Thoracic aorta (tissue), 2 donors: ENCODE measurements at places on chromosomes 2 and 18. TPM values are rescaled to one million over a fixed set of nuclear protein-coding genes. Genes with fewer than 3 reads are reported as not detected.
A peak's percentile ranks its signal among the peaks of the same experiment; 100 is the strongest.

- H3K27me3 ChIP-seq = peaks cover 6% of the 10 kb centered on the region
- H3K4me1 ChIP-seq = peaks cover 10% of the 10 kb centered on the region
- no peak for DNase-seq
- H3K4me3 ChIP-seq = no peak overlapping the region
- H3K27ac ChIP-seq = no peak overlapping the region
- H3K36me3 ChIP-seq = no peaks in the 10 kb centered on the region
Observed at GRCh38 chr2:205929246-205929942, 156.6 kb downstream of the INO80D start.

DNA sequence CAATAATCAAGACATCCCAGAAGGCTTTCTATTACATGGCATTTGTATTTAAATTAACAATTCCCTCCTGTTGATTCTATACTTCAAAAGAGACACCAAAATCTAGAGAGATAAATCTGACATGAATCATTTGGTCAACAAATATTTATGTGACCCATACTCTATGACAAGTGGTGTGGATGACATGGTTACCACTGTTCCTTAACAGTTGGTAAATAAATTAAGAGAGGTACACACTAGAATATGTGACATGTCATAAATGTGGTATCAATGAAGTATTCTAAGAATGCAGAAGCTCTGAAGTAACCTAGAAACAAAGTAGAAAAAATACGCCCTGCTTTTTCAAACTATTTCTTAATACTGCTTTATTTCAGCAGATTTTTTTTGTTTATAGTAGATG is 255.4 kb downstream of the EXOC6B start:
- no peak for DNase-seq
- no peaks in the 10 kb centered on the region for H3K27me3 ChIP-seq
- H3K4me1 ChIP-seq = no peaks in the 10 kb centered on the region
- no peaks in the 10 kb centered on the region for H3K36me3 ChIP-seq

LIMS3 gene
- total RNA-seq = 43.6 TPM

GRCh38 chr2:100976061-100976460 is 26.0 kb upstream of the RPL31 start:
- DNase-seq = no peak
- no peaks in the 10 kb centered on the region for H3K27me3 ChIP-seq
- H3K27ac ChIP-seq = no peak overlapping the region
- H3K4me3 ChIP-seq = no peak overlapping the region

GRCh38 chr2:174024524-174025270 is 59.5 kb upstream of the SP3 start:
- H3K36me3 ChIP-seq = no peaks in the 10 kb centered on the region
- peak overlapping the region; percentile 67 for H3K27ac ChIP-seq
- H3K27me3 ChIP-seq = no peaks in the 10 kb centered on the region
- H3K4me1 ChIP-seq = peaks cover 38% of the 10 kb centered on the region

CD302 gene
- 110 TPM for total RNA-seq

DNA sequence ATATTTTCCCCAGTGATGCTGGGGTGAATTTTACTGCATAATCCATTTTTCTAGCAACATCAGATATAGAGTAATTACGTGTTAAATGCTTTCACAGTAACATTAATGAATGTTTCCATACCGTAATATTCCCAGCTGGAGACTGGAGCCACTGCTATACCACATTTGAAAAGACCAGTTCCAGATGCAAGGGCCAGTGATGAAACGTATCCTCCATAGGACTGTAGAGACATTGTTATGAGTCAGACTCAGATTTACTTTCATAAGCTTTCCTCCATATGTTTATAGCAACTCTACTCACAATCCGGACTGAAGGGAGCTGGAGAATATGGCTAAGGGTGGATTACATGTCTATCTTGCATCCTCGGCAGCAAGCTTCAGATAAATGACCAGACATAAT is 22.7 kb upstream of the GCG start:
- no peak overlapping the region for H3K4me3 ChIP-seq
- no peak overlapping the region for H3K27ac ChIP-seq
- no peaks in the 10 kb centered on the region for H3K4me1 ChIP-seq
- no peaks in the 10 kb centered on the region for H3K36me3 ChIP-seq
- no peak for DNase-seq

- peaks cover 13% of the 10 kb centered on the region for H3K4me1 ChIP-seq
- H3K27ac ChIP-seq = peak within 1 kb of the TSS; percentile 86
- peak within 1 kb of the TSS; percentile 72 for H3K4me3 ChIP-seq
- DNase-seq = peak; percentile 74
Observed at GRCh38 chr2:74472086-74472944, at the start of gene MRPL53. Gene MRPL53, minus strand, starts transcription at chr2:74472680. Its CDS starts 20 bp downstream, at chr2:74472660.

DNA sequence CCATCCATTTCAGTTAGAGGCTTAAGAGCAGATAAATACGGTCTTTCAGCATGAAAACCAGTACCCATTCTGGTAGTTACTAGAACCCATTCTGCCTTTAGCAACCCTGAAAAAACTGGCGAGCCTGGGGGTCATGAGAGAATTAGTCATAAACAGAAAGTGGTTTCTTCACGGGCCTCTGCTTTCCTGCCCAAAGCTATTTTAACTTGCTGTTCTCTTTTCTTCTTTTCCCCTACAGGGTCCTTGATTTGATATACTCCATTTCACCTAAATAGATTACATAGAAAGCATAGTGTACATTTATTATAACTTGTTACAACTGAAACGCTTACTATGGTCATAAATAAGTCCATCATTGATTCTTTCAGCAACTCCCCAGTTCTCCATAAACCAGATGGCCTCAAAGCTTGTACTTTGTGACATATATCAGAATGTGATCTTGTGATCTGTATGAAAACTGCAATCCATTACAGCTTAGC is 48.3 kb downstream of the WDFY1 start:
- no peak overlapping the region for H3K4me3 ChIP-seq
- peaks cover 36% of the 10 kb centered on the region for H3K36me3 ChIP-seq
- no peak for DNase-seq
- H3K27me3 ChIP-seq = no peaks in the 10 kb centered on the region
- H3K27ac ChIP-seq = no peak overlapping the region
- H3K4me1 ChIP-seq = no peaks in the 10 kb centered on the region

- no peaks in the 10 kb centered on the region for H3K36me3 ChIP-seq
- no peak for DNase-seq
- H3K4me3 ChIP-seq = no peak overlapping the region
- peaks cover 4% of the 10 kb centered on the region for H3K4me1 ChIP-seq
- no peak overlapping the region for H3K27ac ChIP-seq
- H3K27me3 ChIP-seq = no peaks in the 10 kb centered on the region
Observed at GRCh38 chr2:100270381-100271146, 51.7 kb downstream of the LONRF2 start.

NEU2 gene
- total RNA-seq = not detected

- DNase-seq = no peak
- no peaks in the 10 kb centered on the region for H3K36me3 ChIP-seq
- H3K27ac ChIP-seq = no peak overlapping the region
- H3K4me1 ChIP-seq = no peaks in the 10 kb centered on the region
- H3K27me3 ChIP-seq = no peaks in the 10 kb centered on the region
Observed at GRCh38 chr2:176574484-176575236, 305.4 kb downstream of the MTX2 start.

GRCh38 chr2:74895001-74895400 is 61.1 kb downstream of the HK2 start:
- H3K4me1 ChIP-seq = peaks cover 18% of the 10 kb centered on the region
- DNase-seq = no peak
- no peaks in the 10 kb centered on the region for H3K27me3 ChIP-seq
- no peak overlapping the region for H3K27ac ChIP-seq
- H3K4me3 ChIP-seq = no peak overlapping the region

- peak overlapping the region; percentile 93 for H3K4me3 ChIP-seq
- no peaks in the 10 kb centered on the region for H3K36me3 ChIP-seq
- no peaks in the 10 kb centered on the region for H3K27me3 ChIP-seq
- DNase-seq = no peak
- H3K27ac ChIP-seq = peak overlapping the region; percentile 65
Observed at GRCh38 chr18:11689669-11690565, 853 bp downstream of the GNAL start.

DNA sequence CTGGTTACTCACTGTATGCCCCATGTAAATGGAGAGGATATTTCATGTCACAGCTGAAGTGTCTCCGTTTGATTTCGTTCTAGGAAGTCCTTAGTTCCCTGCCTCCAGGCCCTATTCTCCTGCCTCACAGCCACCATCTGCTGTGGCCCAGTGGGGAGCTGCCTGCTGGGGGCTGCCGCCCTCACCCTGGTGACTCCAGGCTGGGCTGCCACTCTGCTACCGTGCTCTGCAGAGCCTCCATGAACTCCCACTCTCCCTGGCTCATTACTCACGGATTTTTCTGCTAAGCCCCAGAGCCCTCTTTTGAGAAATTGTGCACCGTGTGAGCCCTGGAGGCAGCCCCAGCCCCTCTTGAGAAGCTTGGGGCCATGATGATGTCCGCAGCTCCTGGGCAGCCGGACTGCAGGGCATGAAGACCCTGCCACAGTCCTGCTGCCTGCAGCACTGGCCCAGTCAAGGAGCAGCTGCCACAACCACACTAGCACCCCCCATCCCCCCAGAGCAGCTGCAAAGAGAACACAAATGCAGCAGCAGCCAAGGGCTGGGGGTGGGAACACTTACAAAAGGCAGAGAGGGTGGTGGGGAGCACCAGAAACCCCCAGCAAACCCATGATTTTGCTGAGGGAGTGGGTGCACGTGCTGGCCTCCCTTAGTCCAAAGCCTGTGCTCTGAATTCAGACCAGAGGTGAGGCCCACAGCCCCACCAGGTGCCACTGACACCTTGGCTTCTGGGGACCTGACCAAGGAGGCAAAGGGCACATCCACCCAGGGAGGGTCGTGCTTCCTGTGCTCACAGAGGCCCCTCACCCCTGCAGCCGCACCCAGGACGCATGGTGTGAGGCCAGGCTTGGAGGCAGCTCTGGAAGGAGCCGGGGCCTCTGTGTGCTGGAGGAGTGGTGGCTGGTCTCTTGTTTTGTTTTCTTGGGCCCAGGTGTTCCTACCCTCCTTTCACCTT is 270.2 kb upstream of the RAB6C start:
- H3K4me1 ChIP-seq = no peaks in the 10 kb centered on the region
- H3K36me3 ChIP-seq = no peaks in the 10 kb centered on the region
- no peaks in the 10 kb centered on the region for H3K27me3 ChIP-seq
- no peak for DNase-seq

CAPN13 gene
- not detected for total RNA-seq

ABCA12 gene
- total RNA-seq = not detected

- H3K27me3 ChIP-seq = no peaks in the 10 kb centered on the region
- DNase-seq = no peak
Observed at GRCh38 chr2:44751754-44752479, 189.6 kb upstream of the SIX3 start.
